Stimulated activated CD4-positive, alpha-beta T cell treated with anti-CD3 and anti-CD28 coated beads, Interleukin-12 subunit alpha, Interleukin-12 subunit beta, amount 100 ng/mL, for 4 hours (primary cell): ENCODE measurements at places on chromosomes 4 and X.

- DNase-seq: no peak
Observed at GRCh38 chr4:166277401-166277800, 404.4 kb downstream of the TLL1 start.

- no peak for DNase-seq
Observed at GRCh38 chr4:48205626-48206025, 64.0 kb downstream of the TEC start.

GRCh38 chr4:122050841-122051240 is 99.0 kb upstream of the TRPC3 start:
- DNase-seq: no peak

GRCh38 chr4:98996056-98996764 is 689 bp downstream of the METAP1 start:
- no peak for DNase-seq

DNA sequence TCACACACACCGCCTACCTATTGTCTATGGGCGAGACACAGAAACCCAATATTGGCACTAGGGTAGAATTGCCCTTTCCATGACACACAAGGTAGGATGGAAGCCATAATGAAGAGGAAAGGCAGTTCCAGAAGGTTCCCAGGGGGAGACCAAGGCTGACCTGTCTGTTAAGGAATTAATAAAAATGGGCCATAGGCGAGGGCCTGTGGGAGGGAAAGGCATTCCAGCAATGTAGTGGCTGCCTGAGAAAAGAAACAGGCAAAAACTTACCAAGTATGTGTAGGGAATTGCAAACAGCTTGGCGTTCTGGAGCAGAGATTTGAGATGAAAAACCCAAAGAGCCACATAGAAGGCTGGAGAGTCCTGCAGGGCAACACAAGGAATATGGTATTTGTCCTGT is 19.1 kb downstream of the MAGED2 start:
- no peak for DNase-seq
